ENCODE measurements at places on chromosomes 2 and 18.
A peak's percentile ranks its signal among the peaks of the same experiment; 100 is the strongest.

- no peak for DNase-seq
Observed at GRCh38 chr18:33585431-33585775, 7.4 kb downstream of the ASXL3 start.

DNA sequence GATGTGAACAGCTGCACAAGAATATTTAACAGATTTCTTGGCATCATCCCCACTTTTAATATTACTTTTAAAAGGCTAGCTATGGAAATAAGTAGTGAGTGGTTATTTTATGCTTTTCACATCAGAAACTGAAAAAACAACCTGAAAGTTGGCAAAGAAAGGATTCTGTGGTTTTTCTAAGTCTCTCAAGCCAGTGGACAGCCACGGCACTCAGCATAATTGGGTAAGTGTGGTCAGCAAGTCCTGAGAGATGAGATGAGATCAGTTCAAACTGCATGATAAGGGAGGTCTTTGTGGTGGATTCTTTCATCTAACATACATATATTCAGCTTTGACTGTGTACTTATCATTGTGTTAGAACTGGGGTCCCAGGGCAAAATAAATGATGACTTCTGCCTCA lies 105.2 kb downstream of the LYPD6B start:
- no peak for DNase-seq

GRCh38 chr2:102310964-102311640 lies at the start of gene IL1RL1:
Gene IL1RL1, plus strand, starts transcription at chr2:102311563. Its CDS starts 26,702 bp downstream, at chr2:102338265.
- DNase-seq: no peak

- DNase-seq: no peak
Observed at GRCh38 chr2:112198780-112199179, 56.1 kb downstream of the ZC3H8 start.

DNA sequence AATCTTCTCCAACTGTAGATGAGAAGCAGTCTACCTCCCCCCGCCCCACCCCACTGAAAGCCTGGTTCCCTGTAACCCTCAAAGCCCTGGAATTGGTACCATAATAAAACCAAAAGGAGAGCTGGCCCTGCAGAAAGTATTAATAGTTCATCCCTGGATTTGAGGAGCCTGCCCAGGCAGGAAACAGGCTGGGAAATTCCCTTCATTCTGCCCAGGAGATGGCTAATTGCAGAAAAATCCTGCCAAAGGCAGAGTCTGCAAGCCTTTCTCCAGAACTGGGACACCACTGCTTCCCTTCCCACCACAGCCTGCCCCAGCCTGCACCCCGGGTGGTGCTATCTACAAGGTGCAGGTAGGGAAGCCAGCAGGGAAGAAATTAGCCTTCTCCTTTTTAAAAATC lies 16.3 kb downstream of the GKN2 start:
- no peak for DNase-seq

GRCh38 chr2:28436525-28437051 lies 43.9 kb downstream of the FOSL2 start:
- peak; percentile 76 for DNase-seq

GRCh38 chr2:209425471-209426071 lies 1.7 kb downstream of the MAP2 start:
- no peak for DNase-seq

DNA sequence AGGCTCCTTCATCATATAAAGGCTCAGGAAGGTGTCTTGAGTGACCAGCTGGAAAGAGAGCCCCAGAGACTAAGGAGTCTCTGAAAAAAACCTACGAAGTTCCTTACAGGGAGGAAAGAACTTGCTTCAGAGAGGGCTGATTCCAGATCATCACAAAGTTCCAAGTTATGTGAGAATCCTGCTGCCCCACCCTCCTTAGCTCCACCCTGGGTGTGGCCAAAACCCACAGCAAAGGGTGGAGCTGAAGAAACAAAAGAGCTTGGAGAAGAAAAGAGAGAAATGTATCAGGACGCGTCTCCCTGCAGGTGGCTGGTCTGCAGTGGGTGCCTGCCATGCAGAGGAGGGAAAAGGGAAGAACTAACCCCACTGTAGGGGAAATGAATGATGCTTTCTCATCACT lies 32.8 kb upstream of the ZNF396 start:
- DNase-seq: no peak

- DNase-seq: no peak
Observed at GRCh38 chr18:75262511-75262910, 51.9 kb downstream of the TSHZ1 start.

- DNase-seq: no peak
Observed at GRCh38 chr2:208384637-208385036, 22.0 kb upstream of the PTH2R start.

GRCh38 chr18:34153711-34154110 lies 71.0 kb downstream of the NOL4 start:
- no peak for DNase-seq

DNA sequence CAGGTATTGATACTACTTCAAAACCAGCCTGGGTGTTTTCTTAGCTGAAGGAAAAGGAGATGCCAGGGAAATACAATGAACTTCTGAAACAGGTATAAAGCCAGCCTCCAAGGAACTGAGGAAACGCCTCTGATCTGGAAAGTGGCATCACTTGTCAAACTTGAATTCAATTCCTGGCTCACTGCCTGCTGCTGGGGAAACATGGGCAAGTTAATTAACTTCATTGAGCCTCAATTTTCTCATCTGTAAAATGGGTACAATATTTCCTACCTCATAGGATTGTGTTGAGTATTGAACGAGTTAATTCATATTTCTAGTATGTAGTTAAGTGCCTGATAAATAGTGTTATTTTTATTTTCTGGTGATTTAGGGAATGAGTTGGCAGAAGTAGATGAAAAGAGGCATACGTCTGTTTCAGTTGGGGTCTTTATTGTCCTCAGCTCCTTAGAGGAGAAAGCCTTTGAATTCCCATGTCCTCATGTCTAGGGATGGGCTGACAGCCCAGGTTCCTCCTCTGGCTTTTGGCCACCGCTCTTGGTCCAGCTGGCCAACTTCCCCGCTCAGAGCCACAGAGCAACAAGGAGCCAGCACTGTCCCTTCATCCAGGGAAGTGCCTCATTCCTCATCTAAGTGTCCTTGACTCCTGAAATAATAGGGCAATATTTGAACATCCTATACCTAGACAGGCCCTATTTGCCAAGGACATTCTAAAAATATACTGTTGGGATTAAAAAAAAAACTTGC lies 210.5 kb upstream of the GATA6 start:
- no peak for DNase-seq

DNA sequence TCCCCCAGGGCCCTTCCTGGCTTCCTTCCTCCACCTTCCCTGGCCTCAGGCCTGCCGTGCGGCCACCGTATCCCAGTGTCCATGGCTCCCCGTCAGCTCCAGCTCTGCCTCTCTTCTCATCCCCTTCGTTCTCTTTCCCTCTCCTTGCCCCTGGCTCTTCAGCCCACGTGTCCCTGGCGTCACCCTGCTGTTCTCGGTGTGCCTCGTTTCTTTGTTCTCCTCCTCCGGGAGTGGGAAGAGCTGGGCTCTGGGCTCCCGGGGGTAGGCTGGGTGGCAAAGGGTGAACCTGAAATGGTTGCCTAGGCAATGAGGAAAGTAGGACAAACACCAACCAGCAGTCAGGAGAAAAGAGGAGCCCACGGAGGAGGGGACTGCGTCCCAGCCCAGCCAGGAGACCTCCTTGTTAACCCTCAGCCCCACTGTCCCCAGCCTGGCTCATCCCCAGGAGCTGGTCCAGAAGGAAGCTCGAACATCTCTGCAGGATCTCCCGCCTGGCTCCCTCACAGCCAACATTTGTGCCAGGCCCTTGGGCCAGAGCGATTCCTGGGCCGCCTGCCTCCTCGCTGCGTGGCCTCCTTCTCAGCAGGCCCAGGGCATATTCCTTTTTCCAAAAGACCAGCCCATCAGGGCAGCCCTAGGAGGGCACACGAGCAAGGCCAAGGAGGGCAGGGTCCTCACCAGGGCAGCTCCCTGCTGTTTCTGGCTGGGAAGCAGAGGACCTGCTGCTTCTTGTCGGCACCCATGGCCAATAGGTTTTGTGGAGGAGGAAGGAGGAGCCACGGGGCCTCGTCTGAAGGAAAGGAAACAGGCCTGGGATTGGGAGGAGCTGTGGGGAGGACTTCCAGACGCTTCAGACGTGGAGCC lies 30.9 kb upstream of the DNMT3A start:
- DNase-seq: no peak

DNA sequence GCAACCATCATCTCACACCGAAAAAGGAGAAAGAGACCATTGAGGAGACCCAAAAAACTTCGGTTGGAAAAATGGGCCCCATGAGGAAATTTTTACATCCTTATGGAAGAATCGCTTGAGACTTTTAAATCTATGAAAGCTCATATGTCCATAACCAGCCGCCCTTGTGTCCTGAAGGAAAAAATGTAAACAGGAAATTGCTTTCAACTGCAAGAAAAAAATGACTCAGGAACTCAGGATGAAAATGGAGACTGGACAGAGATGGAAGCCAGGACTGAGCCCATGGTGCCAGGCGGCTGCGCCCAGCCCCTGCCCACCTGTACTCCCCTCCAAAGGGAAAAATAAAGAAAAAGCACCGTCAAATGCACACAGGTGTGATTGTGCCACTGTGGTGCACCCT lies 81.5 kb upstream of the SLC66A3 start:
- DNase-seq: no peak

DNA sequence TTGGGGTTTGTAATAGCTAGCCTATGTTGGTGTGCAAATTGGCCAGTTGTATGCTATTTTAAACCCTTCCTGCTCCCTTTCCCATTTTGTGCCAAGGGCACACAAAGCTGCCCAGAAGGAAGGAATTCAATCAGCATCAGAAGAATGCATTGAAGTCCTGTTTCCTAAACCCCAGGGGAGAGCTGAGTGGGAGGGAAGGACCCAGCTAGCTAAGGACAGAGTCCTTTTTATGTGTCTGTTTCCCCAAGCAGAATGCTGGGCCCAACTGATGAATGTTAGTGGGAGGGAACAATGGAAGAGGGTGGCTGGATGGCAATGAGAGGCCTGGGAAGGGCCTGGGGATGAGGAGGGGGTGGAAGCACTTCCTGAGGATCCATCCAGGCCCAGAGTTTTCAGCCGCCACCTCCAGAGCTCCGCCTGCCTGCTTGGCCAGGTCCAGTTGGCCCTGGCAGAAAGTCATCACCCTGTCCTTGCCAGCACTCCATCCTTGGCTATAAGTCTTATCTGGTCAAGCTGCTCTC lies 32.7 kb downstream of the MEX3C start:
- no peak for DNase-seq

DNA sequence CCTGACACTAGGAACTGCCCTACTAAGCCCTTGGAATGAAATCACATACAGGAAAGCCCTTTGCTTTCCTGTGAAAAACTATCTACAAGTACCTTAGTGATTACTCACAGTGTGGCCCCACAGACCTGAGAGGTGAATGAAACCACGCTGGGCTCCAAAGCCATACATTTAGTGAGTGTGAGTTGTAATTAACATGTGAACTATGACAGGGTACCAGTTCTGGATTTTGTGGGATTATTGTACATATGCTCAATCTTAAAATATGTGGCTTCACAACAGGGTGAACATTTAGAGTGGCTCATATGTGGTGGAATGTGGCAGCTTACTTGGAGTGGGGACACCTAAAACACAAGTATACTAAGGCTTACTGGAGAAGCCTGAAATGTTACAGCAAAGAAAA lies 12.3 kb downstream of the KCTD1 start:
- no peak for DNase-seq

GRCh38 chr18:74531043-74531442 lies 3.3 kb upstream of the CNDP1 start:
- no peak for DNase-seq

DNA sequence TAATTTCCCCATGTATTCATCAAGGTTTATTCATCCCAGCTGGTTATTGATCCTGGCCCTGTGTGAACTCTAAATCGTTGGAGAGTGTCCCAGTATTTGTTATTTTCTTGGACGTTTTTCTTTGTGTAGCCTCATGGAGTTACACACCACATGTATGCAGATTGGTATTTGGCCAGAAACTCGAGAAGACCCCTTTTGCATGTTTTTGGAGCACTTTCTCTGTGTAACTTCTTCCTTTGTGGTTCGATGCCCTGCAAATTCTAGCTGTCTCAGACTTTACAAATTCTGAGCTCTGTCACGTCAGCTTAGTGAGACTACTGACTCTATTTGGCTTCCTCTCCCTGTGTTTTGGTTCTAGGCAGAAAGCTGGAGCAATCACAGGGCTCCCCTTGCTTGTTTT lies 198.7 kb downstream of the MCFD2 start:
- no peak for DNase-seq

DNA sequence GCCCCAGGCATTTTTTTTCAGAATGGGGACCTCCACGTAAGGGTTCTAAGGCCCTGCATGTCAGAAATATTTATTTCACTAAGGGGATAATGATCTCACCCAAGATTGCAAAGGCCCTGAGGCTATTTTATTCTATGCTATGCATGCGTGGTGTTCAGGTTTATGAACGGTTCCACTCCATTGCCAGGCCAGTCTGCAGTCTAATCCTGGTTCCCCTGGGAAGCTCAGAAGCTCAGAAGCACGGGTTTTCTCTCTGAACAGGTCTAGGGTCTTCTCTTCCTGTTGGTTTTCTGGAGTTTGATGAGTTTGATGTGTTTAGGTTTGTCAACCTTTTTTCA lies 256.4 kb upstream of the PXDN start:
- no peak for DNase-seq

- no peak for DNase-seq
Observed at GRCh38 chr2:235283246-235283645, 210.6 kb upstream of the AGAP1 start.

GRCh38 chr2:102618452-102619413 lies 620 bp upstream of the SLC9A2 start:
- no peak for DNase-seq

- no peak for DNase-seq
Observed at GRCh38 chr2:151614606-151615306, 119.5 kb downstream of the NEB start.

DNA sequence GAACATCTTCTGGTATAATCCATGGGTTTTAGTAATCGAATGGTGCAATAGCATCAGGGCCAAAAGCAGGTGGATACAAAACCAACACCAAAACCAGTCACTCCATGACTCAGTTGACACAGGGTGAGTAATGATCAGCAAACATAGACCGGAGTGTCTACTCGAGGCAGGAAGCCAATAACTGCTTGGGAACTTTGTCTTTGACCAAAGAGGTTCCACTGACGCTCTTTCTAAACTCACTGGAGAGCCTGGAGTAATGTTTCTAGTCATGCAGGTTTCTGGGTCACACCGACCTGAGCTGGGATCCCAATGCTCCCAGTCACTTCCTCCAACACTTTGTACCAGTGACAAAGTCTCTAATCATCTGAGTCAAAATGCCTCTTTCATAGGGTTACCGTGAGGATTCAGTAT lies 30.9 kb downstream of the MREG start:
- no peak for DNase-seq

DNA sequence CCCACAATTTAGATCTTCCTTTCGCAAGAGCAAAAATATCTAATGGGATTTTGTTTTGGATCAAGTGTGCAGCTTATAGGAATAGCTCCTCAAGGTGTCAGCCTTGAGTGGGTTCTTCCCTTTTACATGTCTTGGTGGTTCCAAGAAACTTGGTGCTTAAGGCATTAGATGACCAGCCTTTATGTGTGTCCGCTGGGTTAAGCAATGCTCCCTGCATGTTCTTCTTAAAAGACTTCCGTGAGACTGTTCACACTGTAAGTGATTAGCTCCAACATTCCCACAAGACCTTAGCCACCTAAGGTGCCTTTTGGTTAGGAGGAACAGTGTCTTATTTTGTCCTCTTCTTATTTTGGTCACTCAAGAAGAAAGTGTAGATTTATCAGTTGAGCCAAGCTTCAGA lies 44.3 kb upstream of the GPR39 start:
- DNase-seq: no peak

Data from urinary bladder (tissue), 4 donors.